ENCODE measurements at places on chromosomes 3 and 15.

GRCh38 chr3:18208091-18208490 lies 217.0 kb downstream of the SATB1 start:
- DNase-seq, result no peak

- DNase-seq, result no peak
Measured at GRCh38 chr15:60043744-60044435, 39.8 kb downstream of the FOXB1 start.

DNA sequence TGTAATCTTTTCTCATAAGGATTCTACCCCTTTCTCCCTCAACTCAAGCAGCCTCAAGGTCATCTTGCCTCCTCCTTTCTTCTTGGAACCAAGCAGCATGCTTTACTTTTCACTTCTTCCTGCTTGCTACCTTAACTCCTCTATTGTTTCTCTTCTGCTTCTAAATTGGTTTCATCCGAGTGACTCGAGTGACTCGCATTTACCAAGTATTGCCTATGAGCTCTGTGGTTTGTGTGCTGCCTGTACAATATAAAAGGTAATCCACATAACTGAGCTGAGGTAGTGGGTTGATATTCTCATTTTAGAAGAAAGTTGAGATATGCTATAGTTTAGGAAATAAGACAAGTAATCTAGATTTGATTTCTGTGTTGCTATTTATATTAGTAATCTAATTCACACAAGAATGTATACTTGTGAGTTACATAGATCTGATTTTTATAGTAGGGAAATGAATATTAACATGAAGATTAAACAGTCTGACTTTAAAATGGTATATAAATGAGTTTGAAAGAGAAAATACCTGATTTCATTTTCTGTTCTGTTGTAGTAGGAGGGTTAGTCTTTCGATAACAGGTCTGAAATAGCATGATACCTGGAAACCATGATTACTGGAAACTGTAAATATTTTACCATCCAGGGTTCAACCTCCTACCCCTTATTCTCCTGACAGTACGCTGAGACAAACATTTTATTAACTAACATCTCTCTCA lies 5.5 kb downstream of the HHLA2 start:
- peak; percentile 23 for DNase-seq

GRCh38 chr3:185728630-185729336 lies 96.1 kb downstream of the IGF2BP2 start:
- peak; percentile 29 for DNase-seq

- peak; percentile 43 for DNase-seq
Measured at GRCh38 chr15:87362531-87362930, 894.0 kb downstream of the NTRK3 start.

GRCh38 chr3:129597087-129597999 lies 9.1 kb downstream of the PLXND1 start:
- DNase-seq, result peak; percentile 80

DNA sequence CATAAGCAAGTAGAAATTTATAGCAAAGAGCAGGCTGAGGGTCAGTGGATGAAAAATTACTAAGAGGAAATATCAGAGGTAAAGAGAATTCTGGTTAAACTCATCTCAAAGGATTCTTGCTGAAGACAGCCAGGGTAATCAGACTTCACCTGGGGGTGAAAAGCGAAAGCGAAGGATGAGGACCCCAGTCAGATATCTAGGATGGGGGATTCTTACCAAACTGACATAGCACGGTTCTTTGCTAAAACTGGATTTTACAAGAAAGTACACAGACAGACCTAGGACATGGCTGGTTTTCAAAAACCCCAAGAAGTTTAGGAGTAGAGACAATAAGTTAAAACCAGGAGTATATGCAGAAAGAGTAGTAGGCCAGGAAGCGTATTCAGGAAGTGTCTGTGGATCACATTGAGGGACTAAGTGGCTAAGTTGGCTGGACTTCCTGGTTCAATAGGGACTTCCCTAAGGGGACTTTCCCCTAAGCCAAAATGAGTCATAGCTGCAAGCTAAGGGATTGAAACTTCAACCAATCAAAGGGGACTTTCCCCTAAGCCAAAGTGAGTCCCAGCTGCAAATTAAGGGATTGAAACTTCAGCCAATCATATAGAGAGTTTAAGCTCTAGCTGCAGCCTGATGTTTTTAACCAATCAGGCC lies 2.4 kb upstream of the CFAP91 start:
- DNase-seq, result peak; percentile 22

DNA sequence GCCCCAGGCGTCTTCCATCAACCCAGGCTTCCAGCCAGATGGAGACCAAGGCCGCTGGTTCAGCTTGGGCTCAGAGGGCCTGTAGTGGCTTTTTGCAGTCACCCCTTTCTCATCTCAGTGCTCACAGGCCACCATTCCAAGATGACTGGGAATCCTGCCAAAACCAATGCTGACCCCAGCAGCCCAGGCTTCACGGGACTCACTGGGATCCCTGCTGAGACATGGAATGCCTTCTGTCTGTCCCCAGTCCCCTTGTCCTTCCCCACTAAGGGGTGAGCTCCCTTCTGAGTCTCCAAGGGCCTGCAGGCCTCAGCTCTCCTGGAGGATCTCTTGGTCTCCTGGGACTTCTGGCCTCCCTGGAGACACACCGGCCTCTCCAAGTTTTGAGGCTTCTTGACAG lies 77.4 kb upstream of the SEC13 start:
- DNase-seq, result peak; percentile 21

DNA sequence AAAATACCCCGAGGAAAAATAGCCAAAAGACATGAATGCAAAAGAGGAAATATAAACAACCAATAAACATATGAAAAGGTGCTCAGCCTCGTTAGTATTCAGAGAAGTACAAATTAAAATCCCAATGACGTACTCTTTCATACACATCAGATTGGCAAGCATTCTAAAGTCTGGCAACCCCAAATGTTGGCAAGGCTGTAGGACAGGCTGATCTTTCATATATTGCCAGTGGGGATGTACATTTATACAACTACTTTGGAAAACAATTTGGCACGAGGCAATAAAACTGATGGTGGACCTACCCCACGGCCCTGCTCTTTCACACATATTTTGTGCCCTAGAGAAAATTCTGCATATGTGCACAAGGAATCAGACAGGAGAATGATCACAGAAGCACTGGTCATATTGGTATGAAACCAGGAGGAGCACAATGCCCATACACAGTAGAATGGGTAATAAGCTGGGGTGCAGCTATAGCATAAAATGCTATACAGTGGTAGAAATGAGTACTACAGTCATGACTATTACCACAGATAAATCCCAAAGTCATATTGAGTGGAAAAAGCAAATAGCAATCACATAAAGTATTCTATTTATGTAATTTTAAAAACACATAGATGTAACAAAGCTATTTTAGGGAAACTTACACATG lies 176.0 kb upstream of the SLC24A5 start:
- DNase-seq, result no peak

- DNase-seq, result no peak
Measured at GRCh38 chr15:39781147-39781966, 1.3 kb downstream of the FSIP1 start.

DNA sequence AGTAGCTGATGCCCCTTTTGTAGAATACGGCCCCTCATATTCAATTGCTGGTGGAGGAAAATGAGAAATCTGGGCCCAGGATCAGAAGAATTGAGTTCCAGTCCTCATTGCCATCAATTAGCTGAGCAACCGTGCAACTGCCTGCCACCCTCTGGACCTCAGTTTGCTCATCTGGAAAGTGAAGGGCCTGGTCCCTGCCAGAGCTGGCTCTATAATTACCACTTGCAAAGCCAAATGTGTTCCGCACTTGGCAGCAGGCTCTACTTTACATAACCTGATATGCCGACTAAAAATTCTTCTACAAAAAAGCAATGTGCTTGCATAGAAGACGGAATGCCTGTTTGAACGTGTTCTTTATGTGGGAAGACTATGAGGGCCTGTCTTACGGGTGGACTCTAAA lies 8.6 kb upstream of the ITGB5 start:
- DNase-seq, result no peak

GRCh38 chr3:58352626-58353025 lies 19.9 kb downstream of the PXK start:
- DNase-seq, result no peak

DNA sequence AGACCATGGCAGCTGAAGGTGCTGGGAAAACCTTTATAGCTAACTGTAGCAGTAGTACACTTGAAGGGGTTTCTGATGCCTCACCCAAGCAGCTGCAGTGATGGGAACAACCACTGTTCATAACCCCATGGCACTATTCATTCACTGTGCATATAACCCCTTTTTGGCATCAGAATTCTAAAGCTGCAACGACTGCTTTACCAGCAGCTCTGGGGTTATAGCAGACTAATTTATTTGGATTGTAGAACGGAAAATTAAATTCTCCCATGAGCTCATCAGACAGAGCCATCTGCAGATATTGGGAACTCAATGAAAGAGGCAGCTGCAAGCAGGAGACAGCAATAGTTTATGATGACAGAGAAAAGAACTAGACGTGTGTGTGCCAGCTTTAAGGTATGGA lies 28.6 kb downstream of the TFDP2 start:
- DNase-seq, result no peak

DNA sequence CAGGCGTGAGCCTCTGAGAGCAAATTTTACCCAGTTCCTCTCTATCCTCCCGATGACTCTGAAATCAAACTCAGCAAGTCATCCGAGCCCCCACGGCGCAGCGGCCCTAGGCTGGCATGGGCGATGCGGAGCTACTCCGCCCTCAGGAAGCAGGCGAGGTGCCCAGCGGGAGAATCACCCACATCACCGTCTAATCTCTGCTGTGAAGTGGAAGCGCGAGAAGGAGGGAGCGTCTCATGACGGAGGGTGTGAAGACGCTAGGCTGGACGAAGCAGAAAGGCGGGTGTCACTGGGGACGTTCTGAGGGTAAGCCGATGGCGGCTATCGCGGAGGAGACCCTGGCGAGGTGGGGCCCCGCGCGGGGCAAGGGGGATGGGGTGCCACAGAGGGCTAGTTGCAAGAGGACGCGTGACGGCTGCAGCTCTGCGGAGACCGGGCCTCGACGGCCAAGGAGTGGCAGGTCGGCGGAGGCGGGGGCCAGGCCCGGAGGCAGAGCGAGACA lies 9.1 kb upstream of the GNAI2 start:
- DNase-seq, result peak; percentile 70

- no peak for DNase-seq
Measured at GRCh38 chr3:129399895-129400357, 28.5 kb downstream of the EFCAB12 start.
